Stromal cell of bone marrow (primary cell): ENCODE measurements at places on chromosomes 2 and 18.

- DNase-seq: no peak
Observed at GRCh38 chr2:16666449-16666801, 791 bp upstream of the CYRIA start.

DNA sequence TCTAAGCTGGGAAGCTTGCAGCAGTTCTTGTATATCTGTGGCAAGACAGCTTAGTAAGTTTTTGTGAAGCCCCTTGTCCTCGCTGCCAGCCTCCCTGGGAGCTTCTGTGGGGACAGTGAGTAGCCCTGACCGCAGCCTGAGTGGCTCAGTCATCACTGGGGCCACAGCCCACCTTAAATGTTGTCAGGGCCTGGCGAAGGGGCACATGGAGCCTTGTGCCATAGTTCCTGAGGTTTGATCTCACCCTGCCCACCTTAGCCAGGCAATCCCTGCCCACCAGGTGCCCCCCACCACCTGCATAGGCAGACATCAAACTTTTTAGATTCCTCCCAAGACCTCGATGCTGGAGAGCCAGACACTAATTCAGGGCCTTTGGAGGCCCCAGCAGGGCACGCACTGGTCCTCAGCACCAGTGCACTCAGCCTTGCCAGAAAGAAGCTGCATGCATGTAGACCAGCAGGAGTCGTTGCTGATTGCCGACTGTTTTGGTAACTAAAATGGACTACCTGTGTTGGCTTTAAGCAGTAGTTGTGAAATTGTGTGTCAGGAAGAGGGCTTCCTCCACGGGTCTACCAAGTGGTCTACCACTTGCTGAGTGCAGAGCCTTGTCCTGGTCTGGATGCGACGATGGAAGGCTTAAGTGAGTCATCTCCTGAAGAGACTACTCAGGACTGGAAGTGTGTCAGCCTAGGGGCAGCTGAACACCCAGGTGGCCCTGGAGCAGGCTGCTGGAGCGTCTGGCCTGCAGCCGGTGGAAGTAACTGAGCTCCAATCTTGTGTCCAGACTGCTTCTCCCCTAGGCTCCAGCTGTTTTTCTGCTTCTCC is 233.1 kb downstream of the SEPTIN10 start:
- DNase-seq: no peak

DNA sequence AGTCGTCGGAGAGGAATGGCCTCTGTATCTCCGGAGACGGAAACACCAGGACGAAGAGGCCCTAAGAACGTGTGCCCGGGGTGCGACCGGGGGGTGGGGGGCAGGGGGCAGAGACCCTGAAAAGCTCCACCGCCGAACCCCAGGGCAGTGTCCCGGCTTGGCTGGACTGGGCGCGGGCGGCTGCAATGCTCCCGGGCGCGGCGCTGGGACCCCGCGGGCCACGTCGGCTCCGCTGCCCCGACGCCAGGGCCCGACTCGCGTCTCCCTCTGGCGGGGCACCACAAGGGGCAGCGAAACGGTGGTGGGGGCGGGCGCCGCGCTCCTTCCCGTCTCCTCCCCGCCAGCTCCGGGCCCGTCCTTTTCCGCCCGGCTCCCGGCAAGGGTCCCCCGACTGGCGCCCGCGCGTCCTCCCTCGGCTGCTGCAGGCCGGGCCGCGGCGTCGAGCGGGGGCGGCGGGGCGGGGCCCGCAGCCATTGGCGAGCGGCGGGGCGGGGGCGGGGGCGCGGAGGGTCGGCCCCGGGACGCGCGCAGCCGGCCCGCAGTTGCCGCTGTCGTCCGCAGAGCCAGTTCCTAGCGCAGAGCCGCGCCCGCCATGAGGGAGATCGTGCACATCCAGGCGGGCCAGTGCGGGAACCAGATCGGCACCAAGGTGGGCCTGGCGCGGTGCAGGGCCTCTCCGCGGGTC is at the start of gene TUBB6:
Gene TUBB6, plus strand, starts transcription at position 541 of the 685 bp plus-strand sequence. Its CDS starts 52 bp downstream, at position 593.
- peak; percentile 65 for DNase-seq

GRCh38 chr2:192150166-192150565 is 44.6 kb downstream of the TMEFF2 start:
- no peak for DNase-seq

- DNase-seq: no peak
Observed at GRCh38 chr18:1273469-1273868, 368.8 kb downstream of the ADCYAP1 start.

DNA sequence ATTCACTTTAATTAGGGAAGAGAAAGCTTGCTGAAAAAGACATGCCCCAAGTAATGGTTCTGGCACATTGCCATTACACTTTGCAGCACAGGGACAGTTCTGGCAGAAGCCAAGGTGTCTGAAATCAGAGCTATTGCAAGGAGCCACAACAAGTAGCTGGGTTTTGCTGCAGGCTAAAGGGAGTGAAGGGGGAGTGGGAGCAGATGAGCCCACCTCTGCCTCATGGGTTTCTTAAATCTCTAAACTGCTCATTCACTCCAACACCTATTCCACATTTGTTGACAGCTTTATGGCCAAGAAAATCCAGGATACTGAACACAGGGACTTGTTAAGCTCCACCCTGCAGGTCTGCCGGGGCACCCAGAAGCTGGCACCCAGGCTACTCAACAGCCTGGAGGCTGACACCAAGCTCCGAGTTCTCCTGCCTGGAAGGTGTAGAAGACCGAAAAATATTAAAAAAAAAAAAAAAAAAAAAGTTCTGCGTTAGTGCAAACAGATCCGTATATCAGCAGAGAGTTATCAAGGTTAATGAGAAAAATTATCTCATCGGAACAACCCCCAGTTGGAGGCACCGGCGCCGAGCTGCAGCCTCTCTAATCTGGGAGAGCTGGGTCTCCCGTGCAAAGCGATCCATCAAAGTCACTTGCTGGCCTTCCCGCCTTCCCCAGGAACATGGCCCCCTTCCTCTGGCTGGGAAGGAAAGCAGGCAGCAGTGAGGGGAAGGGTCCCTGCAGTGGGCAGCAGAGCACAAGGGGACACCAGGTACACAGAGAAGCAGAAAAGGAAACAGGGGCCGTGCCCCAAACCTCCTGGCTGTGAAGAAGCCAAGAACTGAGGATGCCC is 123.7 kb downstream of the HNMT start:
- no peak for DNase-seq

GRCh38 chr2:196066291-196067087 is 2.1 kb downstream of the DNAH7 start:
- no peak for DNase-seq

DNA sequence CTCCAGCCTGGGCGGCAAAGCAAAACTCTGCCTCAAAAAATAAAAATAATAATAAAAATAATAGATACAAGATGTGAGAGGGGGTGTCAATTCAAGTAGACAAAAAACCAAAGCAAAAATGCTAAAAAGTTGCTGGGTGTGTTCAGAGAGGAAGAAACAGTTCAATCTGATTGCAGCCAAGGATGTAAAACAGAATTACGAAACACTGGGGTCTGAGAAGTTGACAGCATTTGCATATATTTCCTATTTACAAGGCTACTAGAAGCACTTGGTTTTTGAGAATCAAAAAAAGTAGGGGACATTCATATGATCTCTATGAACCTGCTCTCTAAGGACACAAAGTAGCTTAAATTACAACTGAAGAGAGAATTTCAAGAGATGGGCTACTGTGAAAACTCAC is 7.6 kb downstream of the TRIP12 start:
- DNase-seq: no peak

DNA sequence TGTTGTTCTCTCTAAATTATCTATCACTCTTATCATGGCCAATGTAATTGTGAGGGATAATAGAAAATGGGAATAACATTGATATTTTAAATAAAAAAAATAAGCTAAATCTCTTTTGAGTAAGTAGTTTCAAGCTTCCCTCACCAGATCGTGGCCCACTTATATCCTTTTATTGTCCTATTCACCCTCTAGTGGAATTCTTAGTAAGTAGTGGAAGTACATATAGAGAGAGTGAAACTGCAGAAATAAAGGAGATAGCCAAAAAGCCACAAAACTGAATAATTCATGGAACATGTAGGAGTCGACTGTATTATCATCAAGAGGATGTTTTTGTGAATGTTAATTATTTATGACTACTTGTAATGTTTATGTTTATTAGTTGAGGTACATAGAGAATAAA is 66.1 kb upstream of the DTNA start:
- DNase-seq: peak; percentile 24

DNA sequence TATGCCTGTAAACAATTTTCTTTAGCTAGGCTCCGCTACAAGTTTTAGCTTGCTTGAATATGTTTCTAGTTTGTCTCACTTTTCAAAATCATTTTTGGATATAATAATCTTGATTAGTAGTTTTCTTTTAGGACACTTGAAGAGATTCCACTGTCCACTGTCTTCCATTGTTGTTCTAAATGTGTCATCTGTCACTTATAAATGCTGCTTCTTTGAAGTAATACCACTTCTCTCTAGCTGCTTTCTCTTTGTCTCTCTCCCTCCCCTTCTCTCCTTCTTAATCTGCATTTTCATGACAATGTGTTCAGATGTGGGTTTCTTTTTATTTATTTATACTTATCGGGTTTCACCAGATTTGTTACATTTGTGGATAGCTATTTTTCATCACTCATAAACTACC is 73.7 kb upstream of the DPP10 start:
- no peak for DNase-seq

DNA sequence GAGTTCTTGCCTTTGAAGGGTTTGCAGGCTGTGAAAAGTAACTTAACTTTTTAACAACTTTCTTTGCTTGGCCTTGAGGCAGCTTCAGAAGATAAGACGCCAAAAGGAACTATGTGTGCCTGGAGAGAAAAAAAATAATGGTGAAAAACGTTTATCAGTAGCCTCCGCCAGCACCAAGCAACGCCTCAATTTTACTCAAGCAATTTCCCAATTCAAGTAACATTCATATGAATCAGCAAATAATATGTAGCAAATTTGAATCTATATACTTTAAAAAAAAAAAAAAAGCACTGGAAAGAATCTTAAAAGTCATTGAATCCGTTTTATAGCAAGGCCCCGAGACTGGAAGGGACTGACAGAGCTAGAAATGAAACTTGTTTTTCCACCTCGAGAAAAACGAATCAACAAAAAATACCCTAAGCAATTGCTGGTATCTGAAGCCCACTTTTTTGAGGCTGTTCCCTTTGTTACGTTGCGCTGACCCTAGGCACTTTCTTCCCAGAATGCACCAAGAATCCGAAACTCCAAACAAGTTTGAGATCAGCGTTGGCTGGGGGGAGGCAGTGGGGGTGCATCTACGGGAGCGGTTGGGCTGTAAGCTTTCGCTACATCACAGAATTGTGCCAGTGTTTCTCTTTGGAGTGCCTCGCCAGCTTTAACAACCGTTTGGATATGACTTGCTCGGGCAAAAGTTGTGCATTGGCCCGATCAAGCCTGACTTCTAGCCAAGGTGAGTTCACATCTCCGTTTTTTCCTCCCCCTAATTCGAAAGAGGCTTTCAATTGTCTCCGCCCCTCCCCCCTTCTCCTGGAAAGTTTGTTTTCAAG is 2.7 kb upstream of the TGIF1 start:
- no peak for DNase-seq

GRCh38 chr2:41791523-41791922 is 256.3 kb upstream of the PKDCC start:
- peak; percentile 30 for DNase-seq

GRCh38 chr18:77063260-77063659 is 69.3 kb downstream of the MBP start:
- no peak for DNase-seq

DNA sequence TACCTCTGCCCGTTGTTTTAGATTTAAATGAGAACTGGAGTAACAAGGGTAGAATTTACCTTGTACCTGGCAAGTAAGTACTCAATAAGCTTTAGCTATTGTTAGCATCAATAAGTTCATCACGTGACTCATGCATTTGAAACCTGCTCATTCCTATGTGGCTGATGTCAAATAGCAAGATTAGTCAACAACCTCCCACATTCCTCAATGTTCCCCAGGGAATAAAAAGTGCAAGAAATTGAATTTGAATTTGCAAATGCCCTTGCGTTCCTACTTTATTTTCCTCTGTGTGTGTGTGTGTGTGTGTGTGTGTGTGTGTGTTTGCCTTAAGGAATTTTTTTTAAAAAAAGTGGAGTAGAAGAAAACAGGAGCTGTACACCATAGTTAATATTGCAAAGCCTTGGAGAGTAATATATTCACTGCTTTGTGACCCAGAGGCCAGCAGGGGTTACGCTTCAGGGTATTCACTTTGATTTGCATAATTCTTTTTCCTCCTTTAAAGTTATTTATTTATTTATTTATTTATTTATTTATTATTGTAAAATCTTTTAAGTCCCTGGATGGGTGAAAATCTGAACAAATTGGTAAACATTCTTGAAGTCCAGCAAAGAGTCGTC is 43.9 kb upstream of the DNAH7 start:
- DNase-seq: no peak

DNA sequence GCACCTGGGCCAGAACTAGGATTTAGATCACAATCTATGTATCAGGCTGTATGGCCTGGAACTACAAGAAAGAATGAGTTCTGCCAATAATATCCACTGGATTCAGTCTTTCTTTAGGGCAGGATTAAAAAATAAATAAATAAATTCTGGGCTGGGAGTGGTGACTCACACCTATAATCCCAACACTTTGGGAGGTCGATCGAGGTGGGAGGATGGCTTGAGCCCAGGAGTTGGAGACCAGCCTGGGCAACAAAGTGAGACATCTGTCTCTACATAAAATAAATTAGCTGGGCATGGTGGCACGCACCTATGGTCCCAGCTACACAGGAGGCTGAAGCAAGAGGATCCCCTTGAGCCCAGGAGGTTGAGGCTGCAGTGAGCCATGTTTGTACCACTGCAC is 8.1 kb downstream of the AMMECR1L start:
- DNase-seq: no peak
